ENCODE measurements at places on chromosomes 4 and X. TPM values are rescaled to one million over a fixed set of nuclear protein-coding genes. Genes with fewer than 3 reads are reported as not detected.

CTAG1B gene
- total RNA-seq: not detected

WDFY3 gene
- 76.9 TPM for total RNA-seq

ADGRG4 gene
- total RNA-seq: not detected

TLR10 gene
- total RNA-seq: 0.25 TPM

SERTM2 gene
- 0.07 TPM for total RNA-seq

GPR50 gene
- not detected for total RNA-seq

SYTL4 gene
- total RNA-seq: 47.1 TPM

SSX3 gene
- not detected for total RNA-seq
